GM13976 (cell line): ENCODE measurements at places on chromosomes 3 and 15.
A peak's percentile ranks its signal among the peaks of the same experiment; 100 is the strongest.

GRCh38 chr3:12479919-12480427, 4.3 kb upstream of the TSEN2 start:
- peak; percentile 78 for DNase-seq

DNA sequence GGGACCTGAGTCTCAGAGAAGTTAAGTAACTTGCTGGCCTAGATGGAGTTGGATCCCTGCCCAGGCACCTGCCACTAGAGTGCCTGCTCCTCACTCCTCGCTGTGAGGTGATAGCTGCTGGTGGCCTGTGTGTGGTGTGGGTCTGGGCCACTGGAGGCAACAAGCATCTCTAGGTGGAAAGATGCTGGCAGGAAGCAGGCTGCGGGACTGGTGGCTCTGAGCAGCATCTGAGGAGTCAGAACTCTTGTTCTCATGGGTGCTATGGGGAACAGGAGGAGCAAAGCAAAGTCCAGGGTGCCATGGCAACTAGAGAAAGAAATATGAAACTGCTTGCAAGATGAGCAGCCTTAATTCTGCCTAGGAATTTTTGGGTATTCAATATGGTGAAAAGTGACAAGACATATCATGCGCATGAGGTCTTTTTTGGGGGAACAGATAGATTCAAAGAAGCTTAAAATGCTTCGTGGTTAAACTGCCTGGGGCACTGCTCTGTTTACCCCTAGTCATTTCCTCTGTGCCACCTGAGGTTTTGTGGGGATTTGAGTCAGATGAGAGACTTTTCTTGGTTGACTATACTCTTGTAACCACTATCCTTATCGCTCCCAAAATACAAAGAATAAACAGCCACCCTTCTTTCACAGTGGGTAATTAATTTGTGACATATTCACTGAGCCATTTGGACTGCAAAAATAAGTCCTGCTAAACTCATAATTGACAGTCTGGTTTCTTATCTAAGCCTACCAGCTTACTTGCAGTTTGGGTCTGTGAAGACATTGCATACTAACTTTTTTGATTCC, 50.3 kb downstream of the MED12L start:
- DNase-seq: no peak

- DNase-seq: no peak
Measured at GRCh38 chr15:71207141-71207540, 91.9 kb downstream of the THSD4 start.

GRCh38 chr15:72201391-72201921, 3.9 kb upstream of the GRAMD2A start:
- DNase-seq: no peak

- DNase-seq: no peak
Measured at GRCh38 chr3:175432376-175433025, 573.4 kb downstream of the NAALADL2 start.

DNA sequence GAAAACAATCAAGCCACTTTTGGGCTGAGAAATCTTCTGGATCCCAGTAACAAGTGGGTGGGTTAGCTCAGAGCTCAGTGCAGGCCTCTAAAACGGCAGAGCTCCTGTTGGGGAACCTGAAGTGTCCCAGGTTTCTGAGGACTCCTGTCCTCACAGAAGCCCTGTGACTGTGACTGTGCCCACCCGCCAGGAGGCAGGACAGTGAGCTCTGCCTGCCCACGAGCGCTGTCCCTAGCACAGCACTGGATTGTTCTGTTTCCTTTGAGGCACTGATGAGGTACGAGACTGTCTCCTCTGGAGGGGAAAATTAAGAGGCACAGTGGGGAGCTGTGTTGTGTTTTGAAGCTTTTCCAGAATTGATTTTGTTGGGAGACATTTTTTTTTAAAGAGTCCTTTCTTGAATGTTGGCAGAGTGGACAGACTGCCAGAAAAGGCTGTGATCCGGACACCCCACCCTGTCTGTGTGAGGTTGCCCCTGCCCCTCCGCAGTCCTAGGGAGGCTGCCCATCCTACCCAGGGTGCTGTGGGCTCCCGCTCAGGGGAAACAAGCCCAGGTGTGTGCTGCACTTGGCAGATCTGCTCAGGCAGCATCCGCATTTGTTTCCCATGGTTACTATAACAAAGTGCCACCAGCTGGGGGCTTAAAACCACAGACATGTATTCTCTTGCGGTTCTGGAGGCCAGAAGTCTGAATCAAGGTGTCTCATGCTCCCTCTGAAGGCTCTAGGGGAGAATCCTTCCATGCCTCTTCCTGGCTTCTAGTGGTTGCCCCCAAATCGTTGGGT, 66.6 kb upstream of the LARS2 start:
- no peak for DNase-seq

DNA sequence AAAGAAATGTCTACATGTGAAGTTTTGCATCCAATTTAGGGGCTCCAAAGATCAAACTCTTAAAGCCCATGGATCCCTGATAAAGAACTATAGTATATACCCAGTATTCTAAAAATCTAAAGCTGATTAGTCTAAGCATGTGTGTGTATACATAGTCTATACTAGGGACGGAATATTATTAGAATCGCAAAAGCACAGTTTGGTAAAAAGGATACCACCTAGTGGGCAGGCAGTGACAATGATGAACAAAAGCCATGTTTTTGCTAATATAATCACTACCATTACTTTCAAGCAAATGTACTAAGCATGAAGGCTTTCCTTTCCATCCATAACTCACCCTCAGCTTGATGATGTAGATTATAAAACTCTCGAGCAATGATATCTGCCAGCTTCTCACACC, 16.5 kb downstream of the POLQ start:
- DNase-seq: no peak

- no peak for DNase-seq
Measured at GRCh38 chr3:116039651-116039985, 405.7 kb downstream of the LSAMP start.

- peak; percentile 73 for DNase-seq
Measured at GRCh38 chr3:66386011-66386924, 114.6 kb downstream of the LRIG1 start.

DNA sequence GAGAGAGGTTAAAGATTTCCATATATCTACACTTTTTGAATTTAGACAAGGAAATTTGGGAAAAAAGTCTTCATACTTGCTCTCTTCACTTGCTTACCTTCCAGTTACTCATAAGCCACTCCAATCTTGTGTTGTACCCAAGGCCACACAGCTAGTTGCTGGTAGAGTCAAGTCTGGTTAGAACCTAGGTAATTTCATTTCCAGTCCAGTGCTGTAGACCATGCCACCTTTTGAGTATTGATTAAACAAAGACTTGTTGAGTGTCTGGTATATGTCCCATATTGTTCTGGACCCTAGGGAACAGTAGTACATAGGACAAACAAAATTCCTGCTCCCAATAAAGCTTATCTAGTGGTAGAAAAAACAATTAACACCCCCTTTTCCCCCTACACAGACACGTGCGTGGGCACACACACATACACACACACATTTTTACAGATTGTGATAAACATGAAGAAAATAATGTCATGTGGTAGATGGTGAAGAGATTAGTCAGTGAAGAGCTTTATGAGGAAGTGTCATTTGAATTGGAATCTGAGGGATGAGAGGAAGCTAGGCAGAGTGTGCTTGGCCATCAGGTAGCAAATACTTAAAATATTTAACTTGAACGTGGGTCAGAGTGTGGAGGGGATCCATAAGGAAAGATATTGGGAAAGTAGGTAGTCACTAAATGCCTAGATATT, 2.1 kb downstream of the CMC1 start:
- no peak for DNase-seq

DNA sequence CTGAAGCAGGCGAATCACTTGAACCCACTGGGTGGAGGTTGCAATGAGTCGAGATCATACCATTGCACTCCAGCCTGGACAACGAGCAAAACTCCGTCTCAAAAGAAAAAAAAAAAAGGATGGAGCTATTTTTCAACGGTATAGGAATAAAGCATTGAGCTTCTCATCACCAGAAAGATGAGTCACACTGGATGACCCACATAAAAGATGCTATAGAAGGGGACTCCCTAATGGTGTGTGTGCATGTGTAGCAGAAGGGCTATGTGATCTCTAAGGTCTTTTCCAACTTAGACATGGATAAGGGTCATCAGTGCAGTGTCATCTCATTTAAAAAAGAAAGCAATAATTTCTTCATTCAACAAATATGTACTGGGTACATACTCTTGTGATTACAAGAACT, 476.0 kb downstream of the MFSD1 start:
- no peak for DNase-seq

GRCh38 chr3:129611812-129612533, 5.5 kb upstream of the PLXND1 start:
- no peak for DNase-seq

DNA sequence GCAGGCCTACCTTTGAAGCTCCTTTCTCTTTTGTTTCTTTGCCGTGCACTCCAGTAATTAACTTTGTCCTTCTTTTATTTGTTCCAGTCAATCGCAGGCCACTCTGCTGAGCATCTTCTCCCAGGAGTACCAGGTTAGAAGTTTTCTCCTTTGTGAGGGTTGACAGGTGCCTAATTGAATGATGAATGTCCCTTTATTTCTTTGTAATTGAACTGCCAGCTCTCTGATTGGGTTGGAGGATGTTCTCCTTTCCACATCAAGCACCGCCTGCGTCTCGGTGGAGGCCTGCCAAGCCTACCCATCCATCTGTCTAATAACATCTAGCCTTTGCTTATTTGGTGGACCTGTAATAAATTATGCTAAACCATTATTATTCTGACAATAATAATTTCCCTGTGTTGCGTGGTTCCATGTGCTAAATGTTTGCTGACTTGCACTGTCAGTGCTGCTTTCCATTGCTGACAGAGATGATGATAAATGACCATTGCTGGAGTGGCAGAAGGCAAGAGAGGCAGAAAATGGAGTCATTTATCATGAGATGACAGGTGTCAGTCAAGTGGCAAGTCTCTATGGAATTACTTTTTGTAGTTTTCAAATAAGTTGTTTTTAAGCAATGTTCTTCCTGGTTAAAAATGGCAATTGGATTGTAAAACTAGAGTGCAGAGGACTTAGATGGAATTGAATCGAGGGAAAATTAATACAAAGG, 64.9 kb downstream of the CDIN1 start:
- no peak for DNase-seq

DNA sequence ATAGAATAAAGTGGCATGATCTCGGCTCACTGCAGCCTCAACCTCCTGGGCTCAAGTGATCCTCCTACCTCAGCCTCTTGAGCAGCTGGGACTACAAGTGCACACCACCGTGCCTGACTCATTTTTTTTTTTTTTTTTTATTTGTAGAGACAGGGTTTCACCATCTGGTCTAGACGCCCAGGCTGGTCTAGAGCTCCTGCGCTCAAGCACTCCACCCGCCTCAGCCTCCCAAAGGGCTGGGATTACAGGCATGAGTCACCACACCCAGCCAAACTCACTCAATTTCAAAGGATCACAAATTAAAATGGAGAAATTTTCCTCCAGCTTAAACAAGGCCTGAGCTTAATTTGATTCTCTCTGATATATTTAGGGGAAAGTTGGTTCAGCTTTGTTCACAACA, 27.3 kb upstream of the NMB start:
- no peak for DNase-seq

GRCh38 chr3:11211531-11212298, 57.4 kb downstream of the HRH1 start:
- DNase-seq: no peak

DNA sequence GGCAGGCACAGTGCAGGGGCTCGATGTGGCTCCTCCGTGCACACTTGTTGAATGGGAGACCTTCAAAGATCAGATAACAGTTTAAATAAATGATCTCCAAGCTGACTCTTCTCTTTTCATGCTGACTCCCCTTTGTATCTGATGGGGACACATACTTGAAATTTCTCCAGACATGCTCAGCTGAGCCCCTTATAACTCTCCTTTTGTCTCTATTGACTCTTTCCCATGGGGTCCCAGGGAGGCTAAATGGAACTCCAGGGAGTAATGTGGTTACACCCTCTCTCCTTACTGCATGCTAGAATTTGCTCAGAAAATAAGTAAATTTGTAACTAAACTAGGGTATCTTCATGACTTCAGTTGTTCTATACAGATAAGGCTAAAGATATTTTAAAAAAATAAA, 48.2 kb upstream of the TM4SF4 start:
- no peak for DNase-seq

- no peak for DNase-seq
Measured at GRCh38 chr3:80097674-80098073, 329.9 kb upstream of the ROBO1 start.

- DNase-seq: no peak
Measured at GRCh38 chr3:177936721-177937120, 599.5 kb upstream of the KCNMB2 start.

- no peak for DNase-seq
Measured at GRCh38 chr15:57609805-57610529, 18.3 kb downstream of the MYZAP start.
